ENCODE measurements at places on chromosomes 6 and 20. TPM values are rescaled to one million over a fixed set of nuclear protein-coding genes. Genes with fewer than 3 reads are reported as not detected.

The GABRR2 gene
- total RNA-seq: 0.47 TPM

The LHFPL5 gene
- total RNA-seq: not detected

The OSER1 gene
- 34.9 TPM for total RNA-seq

The TRIM38 gene
- 5.9 TPM for total RNA-seq

The APMAP gene
- total RNA-seq: 81.3 TPM

The LY6G5C gene
- 6.5 TPM for total RNA-seq

The MROH8 gene
- total RNA-seq: 5.7 TPM

DNA sequence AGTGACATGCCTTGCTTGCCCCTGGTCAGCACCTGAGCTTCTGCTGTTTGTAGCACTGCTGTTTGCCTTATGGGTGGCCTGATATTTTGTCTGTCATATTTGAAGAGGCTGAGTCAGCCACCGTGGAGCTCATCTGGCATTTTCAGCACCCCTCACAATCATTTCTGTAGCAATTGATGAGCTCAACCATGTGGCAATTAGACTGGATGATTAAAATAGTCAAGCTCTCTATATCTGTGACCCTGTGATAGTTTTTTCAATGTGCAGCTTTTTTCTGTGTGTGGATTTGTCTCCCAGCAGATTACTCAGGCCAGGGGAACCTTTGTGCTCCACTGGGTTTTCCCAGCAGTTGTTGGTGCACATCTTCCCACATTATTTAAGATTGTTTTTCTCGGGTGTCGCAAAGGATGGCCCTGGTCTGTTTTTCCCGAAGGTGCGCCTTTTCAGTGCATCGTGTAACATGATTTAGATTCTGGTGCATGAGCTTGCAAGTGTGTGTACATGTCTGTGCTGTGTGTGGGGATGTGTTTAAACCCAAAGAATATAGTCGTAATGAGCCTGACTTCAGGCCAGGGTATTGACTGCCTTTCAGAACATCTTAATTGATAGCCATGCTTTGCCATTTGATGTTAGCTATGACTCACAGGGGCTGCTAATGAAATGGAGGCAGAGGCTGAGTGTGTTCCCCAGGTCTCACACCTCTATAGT is 31.6 kb upstream of the GLP1R start:
- DNase-seq: no peak

GRCh38 chr6:50778696-50779095 is 40.0 kb upstream of the TFAP2B start:
- DNase-seq: no peak

DNA sequence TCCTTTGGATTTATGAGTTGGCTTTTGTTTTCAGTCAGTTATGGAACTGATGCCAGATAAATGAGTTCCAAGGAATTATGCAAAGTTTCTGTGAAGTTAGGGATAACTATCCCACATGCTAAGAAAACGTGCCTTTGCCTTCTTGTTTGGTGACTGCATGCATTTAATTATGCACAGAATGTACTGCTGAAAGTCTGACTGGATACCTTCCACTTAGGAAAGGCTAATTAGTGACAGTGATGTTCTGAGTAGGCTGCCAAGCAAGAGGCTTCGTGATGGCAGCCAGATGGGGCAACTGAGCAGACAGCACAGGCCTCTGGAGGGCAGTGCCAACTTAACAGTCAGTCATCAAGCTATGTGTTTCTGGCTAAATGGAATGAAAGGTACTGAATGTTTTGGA is 289.9 kb downstream of the CD109 start:
- no peak for DNase-seq

- DNase-seq: no peak
Measured at GRCh38 chr20:33914919-33915318, 78.8 kb upstream of the RALY start.

- no peak for DNase-seq
Measured at GRCh38 chr6:148713033-148713738, 33.6 kb upstream of the UST start.

DNA sequence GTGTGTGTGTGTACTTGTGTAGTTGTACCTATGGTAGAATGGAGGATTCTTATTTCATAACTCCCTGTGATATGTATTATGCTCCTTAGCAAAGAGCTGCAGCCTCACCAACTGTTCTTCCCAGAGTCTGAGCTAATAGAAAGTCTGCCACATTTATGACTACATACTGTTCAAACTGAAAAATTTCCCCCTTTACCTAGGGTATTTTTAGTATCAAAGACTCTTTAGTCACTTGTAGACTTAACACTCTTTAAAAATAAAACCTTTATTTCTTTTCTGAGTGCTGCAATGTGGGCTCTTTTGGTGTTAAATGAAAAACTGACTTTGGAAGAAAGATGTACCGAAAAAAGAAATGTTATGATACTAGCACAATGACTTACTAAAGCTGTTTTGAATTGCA is 39.6 kb upstream of the HS3ST5 start:
- DNase-seq: no peak

- no peak for DNase-seq
Measured at GRCh38 chr6:169959136-169960002, 207.9 kb downstream of the ERMARD start.

DNA sequence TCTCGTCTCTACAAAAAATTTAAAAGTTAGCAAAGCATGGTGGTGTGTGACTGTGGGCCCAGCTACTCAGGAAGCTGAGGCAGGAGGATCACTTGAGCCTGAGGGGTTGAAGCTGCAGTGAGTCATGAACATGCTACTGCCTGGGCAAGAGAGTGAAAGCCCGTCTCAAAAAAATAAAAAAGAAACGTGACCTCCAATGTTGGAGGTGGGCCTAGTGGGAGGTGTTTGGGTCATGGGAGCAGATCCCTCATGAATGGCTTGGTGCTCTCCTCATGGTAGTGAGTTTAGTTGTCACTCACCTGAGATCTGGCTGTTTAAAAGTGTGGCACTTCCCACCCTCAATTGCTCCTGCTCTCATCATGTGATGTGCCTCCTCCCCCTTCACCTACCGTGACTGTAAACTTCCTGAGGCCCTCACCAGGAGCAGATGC is 24.3 kb downstream of the RBL1 start:
- no peak for DNase-seq

DNA sequence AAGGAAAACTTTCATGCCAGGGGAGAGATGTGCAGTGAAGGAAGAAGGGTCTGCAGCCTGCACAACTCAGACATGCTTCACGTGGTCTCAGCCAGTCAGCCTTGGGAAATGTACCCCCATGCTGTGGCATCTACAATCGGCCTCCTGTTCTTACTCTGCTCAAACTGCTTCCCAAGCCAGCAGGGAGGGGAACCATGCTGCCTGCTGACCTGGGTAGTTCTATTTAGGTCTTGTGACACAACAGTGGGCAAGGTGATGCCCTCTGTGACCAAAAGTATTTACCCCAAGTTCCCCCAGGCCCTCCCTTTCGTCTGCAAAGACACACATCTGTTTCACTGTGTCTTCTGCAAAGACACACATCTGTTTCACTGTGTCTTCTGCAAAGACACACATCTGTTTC is 106.9 kb downstream of the SLC23A2 start:
- DNase-seq: no peak

DNA sequence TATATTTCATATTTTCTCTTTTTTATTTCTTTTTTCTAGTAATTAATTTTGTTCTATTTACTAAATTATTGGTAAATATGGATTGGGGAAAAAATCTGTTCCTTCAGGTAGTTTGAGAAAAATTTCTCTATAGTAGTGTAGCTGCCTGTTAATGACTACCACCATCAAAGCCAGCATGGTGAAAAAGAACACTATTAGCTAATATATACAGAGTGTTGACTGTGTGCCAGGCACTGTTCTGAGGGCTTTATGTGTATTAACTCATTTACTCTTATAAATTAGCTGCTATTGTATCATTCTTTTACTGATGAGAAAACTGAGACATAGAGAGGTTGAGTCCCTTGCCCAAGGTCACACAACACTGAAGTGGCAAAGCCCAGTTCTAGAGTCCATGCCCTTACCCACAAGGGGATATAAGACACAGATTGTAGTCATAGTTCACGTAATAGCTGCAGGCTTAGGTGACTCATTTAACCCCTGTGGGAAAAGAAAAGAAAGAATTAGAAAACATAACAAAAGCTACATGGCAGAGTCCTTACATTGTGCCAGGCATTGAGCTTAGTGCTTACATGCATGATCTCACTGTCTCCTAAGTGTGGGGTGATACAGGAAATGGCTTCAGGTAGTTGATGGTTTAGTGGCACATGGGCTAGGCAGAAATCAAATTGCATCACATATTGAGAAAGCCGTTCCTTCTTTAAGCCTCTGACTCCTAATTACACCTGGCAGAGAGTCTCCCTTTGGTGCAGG is 12.2 kb upstream of the AKIRIN2 start:
- DNase-seq: no peak

DNA sequence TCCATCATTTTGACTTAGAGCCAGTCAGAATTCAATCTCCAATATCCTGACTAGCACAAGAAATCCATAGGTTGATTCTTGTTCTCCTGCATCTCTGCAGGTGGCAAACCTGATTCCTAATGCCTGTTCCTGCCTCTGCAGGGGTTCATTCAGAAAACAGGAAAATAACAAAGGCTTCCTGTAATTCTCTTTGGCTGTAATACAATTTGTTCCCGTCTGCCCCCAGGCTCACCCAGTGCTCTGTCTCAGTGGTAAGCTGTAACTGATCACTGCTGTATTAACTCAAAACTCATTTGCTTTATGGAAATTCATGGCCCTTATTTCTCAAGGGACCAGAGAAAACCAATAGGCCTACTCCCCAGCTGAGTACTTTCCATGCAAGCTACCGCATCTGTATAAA is 88.6 kb downstream of the OPRM1 start:
- no peak for DNase-seq

DNA sequence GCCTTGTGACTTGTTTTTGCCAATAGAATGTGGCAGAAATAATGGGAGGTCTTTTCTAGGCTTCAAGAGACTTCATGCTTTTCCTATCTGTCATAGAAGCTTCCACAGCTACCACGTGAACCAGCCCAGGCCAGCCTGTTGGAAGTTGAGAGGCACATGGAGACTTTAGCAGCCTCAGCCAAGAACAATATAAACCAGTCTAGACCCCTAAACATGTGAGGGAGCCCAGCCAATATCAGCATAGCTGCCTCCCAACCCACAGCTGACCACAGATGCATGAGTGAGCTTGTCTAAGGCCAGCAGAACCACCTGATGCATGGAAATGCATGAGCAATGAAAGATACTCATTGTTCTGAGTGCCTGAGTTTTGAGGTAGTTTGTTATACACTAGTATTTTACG is 540.7 kb upstream of the BTBD3 start:
- DNase-seq: no peak

GRCh38 chr6:158640519-158640918 is 4.0 kb downstream of the DYNLT1 start:
- no peak for DNase-seq

DNA sequence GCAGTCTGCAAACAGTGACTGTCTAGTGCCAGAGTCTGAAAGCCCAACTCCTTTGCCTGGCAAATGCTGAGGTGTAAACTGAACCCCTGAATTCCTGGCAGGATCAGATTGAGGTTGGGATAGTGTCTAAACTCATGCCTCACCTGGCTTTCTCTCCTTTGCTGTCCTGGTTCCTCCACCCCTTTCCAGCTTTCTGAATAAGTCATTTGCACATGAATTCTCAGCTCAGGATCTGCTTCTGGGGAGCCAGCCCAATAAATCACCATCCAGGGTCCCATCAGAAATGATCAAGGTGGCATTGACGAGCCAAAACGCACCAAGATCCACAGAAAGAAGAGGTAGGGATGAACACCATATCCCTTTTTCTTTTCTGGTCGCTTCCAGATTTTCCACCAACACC is 301.6 kb downstream of the LRFN2 start:
- no peak for DNase-seq

DNA sequence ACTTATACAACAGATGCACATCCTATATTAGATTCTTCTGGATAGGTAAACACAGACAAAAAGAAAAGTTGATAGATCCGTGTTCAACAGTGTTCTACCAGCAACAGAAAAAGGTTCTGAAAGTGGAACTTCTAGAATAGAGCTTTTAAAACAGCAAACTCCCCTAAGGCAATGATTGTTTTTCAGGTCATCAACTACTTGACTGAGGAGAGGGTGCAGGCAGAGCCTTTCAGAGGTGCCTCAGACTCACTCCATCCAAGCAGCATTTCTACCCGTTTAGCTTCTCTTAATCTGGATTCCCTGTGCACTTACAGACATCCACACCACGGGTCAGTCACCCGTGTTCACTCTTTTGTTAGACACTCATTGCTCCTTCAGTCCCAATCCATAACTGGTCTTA is 28.9 kb downstream of the FYN start:
- DNase-seq: no peak

DNA sequence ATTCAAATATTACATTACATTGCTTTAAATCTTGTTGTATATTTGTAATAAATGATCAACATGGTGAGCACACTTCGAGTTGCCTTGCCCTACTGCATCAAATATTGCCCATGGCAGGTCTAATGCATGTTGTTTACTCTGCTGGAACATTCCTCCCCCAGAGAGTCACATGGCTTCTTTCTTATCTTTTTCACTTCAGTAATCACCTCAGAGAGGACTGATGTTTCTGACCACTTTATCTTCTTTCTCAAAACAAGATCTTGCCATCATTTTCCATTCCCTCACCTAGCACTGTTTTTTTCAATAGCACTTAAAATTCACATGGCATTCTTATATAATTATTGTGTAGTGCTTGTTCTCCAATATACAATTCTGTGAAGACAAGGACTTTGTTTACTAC is 243.5 kb upstream of the THEMIS start:
- DNase-seq: no peak

DNA sequence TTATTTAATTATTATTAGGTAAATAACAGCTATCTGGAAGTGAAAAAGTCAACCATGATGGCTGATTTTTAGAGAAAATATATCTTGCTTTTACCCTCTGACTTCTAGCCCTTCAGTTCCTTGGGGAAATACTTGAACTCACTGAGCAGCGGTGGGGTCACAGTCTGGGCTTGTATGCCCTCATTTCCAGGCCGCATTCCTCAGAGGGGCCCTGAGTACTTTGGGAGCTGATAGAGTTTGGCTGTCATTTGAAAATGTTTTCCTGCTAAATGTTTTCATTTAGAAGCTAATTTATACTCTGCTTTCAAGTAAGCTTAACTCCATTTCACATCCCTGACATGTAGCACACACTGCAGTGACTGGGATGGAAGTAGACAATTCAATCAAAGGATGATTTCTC is 1028.5 kb downstream of the KIF16B start:
- DNase-seq: no peak

GRCh38 chr6:4113649-4114048 is 21.7 kb downstream of the ECI2 start:
- DNase-seq: no peak

- DNase-seq: no peak
Measured at GRCh38 chr6:22884456-22884855, 315.1 kb downstream of the HDGFL1 start.

DNA sequence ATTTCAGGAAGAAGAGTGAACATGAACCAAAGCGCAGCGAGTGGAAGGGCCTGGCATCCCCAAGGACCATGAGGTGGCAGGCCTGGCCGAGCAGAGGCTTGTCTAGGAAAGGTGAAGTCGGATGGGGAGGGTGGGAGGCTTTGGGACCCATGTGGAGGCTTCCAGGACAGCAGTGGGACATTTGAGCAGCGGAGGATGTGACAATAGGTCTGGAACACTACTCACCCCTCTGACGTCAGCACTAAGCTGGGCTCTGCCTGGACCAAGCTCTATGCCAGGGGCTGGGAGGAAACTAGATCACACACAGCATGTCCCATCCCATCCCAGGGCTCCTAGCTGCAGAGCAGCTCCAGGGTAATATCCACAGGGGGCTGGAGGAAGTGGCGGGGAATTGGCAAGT is 175.3 kb upstream of the RIN2 start:
- DNase-seq: no peak
